ENCODE measurements at places on chromosomes 5 and 9. TPM values are rescaled to one million over a fixed set of nuclear protein-coding genes. Genes with fewer than 3 reads are reported as not detected.

DNA sequence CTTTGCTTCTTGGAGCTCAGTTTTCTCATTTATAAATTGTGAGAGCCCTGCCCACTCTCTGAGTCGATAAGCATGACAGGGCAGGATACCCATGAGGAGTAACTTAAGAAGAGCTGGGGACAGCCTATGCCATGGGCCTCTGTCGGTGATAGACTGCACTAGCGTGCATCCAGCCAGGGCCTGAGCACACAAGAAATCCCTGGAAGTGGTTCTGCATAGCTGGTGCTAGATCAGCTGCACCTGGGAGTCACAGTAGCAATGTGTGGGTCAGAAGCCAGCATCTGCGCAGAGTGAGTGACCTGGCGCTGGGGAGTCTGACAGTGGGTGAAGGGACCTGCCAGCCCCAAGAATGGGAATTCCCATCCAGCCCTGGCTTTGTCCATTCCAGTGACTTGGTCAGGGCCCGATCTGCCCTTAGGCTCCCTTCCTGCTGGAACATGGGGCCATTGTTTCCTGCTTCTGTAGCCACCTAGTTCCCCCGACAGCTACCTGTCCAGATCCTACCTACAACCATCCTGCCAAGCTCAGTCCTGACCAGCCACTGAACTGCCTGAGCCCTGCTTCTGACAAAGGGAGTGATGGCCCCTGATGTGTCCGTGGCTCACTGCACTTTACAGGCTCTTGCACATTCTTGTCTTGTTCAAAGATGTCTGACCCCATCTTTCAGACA is 35.9 kb upstream of the NANS start:
- no peaks in the 10 kb centered on the region for H3K27me3 ChIP-seq
- H3K36me3 ChIP-seq, result peaks cover 13% of the 10 kb centered on the region
- no peak overlapping the region for H3K4me3 ChIP-seq
- H3K27ac ChIP-seq, result peak overlapping the region; percentile 89
- peak; percentile 95 for DNase-seq

DNA sequence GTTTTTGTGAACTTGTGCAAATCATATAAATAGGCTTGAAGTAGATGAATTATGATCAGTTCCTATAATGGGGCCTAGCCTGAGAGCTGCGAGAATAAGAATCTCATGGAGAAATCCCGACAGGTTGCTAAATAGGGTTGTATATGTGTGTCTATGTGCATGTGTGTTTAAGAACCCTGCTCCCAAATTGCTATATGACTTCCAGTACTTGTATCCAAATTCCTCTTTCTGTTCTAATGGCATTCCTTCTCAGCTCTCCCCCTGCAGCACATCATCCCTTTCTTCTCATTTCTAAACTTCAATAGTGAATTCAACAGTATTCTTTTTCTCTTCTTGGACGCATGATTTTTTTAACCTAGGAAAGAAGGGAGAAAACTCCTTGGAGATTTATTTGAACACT is 277.2 kb downstream of the GAS1 start:
- no peak for DNase-seq
- H3K4me3 ChIP-seq, result no peak overlapping the region
- no peaks in the 10 kb centered on the region for H3K27me3 ChIP-seq
- H3K4me1 ChIP-seq, result no peaks in the 10 kb centered on the region
- H3K36me3 ChIP-seq, result no peaks in the 10 kb centered on the region

DNA sequence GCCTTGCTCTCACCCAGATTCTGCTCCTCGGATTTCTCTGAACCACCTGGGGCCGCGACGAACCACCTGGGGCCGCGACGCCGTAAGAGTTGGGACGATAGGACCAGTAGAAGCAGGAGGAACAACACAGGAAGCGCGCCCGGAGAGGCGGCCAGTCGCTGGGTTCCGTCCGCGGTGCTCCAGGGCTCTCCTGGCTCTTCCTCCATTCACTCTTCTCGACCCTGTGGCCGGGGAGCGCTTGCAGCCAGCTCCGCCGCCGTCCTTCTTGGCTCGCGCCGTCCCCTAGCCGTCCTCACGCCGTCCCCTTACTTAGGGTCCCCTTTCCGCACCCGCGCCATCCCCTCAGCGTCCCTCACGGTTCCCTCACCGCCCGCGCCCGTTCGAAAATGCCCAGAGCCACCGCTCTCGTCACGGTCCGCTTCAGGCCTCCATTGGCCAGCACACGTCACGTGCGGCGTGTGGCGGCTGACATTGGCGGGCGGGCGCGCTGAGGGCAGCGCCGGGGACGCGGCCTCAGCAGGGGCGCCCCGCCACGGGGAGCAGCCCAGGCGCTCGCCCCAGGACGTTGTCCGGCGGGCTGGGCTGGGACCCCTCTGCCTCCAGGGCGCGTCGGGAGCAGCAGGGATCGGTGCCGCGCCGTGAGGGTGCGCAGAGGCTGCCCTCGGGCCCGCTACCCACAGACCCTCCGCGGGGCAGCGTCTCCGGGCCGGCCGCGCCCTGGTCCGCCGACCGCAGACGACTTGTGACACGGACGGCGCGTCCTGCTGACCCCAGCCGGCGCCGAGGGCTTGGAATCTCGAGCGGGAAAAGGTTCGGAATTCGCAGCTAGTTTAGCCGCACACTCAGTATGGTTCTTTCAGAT is 53.7 kb upstream of the PTPDC1 start:
- peak overlapping the region; percentile 37 for H3K27ac ChIP-seq
- H3K4me3 ChIP-seq, result peak overlapping the region; percentile 88
- H3K27me3 ChIP-seq, result no peaks in the 10 kb centered on the region
- peaks cover 4% of the 10 kb centered on the region for H3K4me1 ChIP-seq
- no peaks in the 10 kb centered on the region for H3K36me3 ChIP-seq

- no peaks in the 10 kb centered on the region for H3K36me3 ChIP-seq
- peak; percentile 34 for DNase-seq
- peaks cover 20% of the 10 kb centered on the region for H3K4me1 ChIP-seq
- H3K27me3 ChIP-seq, result no peaks in the 10 kb centered on the region
- H3K27ac ChIP-seq, result no peak overlapping the region
Observed at GRCh38 chr5:68460147-68460798, 244.7 kb downstream of the PIK3R1 start.

GRCh38 chr5:169131616-169132301 is 169.2 kb downstream of the SLIT3 start:
- no peaks in the 10 kb centered on the region for H3K27me3 ChIP-seq
- H3K4me3 ChIP-seq, result no peak overlapping the region
- peak overlapping the region; percentile 29 for H3K27ac ChIP-seq
- H3K4me1 ChIP-seq, result peaks cover 12% of the 10 kb centered on the region

GRCh38 chr5:4424895-4425294 is 715.2 kb upstream of the ADAMTS16 start:
- no peaks in the 10 kb centered on the region for H3K27me3 ChIP-seq
- no peak overlapping the region for H3K27ac ChIP-seq
- H3K4me1 ChIP-seq, result peaks cover 4% of the 10 kb centered on the region
- H3K36me3 ChIP-seq, result no peaks in the 10 kb centered on the region
- H3K4me3 ChIP-seq, result no peak overlapping the region

DNA sequence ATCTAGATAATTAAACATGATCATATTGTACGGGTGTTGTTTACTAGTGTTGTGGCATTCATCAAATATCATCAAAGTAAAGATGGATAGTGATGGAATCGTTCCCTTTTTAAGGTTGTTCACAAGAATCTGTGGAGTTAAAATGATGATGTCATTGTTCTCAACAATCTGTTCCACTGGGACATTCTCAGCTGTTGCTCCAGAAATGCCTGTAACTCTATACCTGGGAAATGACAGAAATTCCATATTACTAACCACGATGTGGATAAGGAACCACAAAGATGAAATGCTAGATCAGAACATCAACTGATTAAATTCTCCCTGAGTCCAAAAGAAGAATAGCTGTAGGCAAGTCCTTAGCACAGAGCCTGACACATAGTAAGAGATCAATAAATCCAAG is 38.0 kb downstream of the RIGI start:
- no peaks in the 10 kb centered on the region for H3K4me1 ChIP-seq
- DNase-seq, result no peak
- no peak overlapping the region for H3K4me3 ChIP-seq
- no peaks in the 10 kb centered on the region for H3K27me3 ChIP-seq
- no peak overlapping the region for H3K27ac ChIP-seq

DNA sequence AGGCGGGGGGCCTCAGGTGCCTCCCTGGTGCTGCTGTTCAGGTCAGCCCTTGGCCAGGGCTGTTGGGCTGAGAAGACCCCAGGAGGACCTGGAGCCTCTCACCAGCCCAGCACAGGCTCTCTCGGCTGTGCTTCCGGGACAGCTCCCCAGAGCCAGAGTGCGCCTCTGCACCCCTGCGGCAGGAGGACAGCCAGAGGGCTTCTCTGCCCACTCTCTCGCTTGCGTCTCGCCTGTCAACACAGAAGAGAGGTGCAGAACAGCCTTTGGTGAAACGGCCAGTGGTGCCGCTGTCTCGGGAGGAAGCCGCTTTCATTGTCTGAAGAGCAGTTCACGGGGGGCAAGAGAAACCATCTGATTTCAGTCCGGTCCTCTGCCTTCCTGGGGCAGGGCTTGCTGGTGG is 3.8 kb upstream of the NACC2 start:
- no peak for DNase-seq
- H3K4me1 ChIP-seq, result peaks cover 12% of the 10 kb centered on the region
- no peak overlapping the region for H3K4me3 ChIP-seq
- H3K27me3 ChIP-seq, result no peaks in the 10 kb centered on the region
- no peak overlapping the region for H3K27ac ChIP-seq
- H3K36me3 ChIP-seq, result no peaks in the 10 kb centered on the region

- peak overlapping the region; percentile 99 for H3K27ac ChIP-seq
- no peak overlapping the region for H3K4me3 ChIP-seq
- H3K36me3 ChIP-seq, result no peaks in the 10 kb centered on the region
- H3K4me1 ChIP-seq, result peaks cover 39% of the 10 kb centered on the region
- no peaks in the 10 kb centered on the region for H3K27me3 ChIP-seq
Observed at GRCh38 chr9:110742741-110743371, 74.3 kb downstream of the MUSK start.

- no peaks in the 10 kb centered on the region for H3K36me3 ChIP-seq
- peaks cover 12% of the 10 kb centered on the region for H3K4me1 ChIP-seq
- H3K4me3 ChIP-seq, result no peak overlapping the region
- DNase-seq, result no peak
Observed at GRCh38 chr5:139903450-139903794, 107.8 kb downstream of the PSD2 start.

- DNase-seq, result no peak
- H3K36me3 ChIP-seq, result no peaks in the 10 kb centered on the region
- H3K4me3 ChIP-seq, result no peak overlapping the region
- no peaks in the 10 kb centered on the region for H3K4me1 ChIP-seq
- no peak overlapping the region for H3K27ac ChIP-seq
- no peaks in the 10 kb centered on the region for H3K27me3 ChIP-seq
Observed at GRCh38 chr9:19662213-19662612, 126.6 kb downstream of the SLC24A2 start.

The KIAA1958 gene
- 8.7 TPM for total RNA-seq

The SHISAL2B gene
- total RNA-seq, result not detected

The ORM1 gene
- not detected for total RNA-seq

The PCDHAC1 gene
- total RNA-seq, result 3.3 TPM

Data from thyroid gland (tissue), 4 donors.